ENCODE measurements at places on chromosomes 13 and 19.

DNA sequence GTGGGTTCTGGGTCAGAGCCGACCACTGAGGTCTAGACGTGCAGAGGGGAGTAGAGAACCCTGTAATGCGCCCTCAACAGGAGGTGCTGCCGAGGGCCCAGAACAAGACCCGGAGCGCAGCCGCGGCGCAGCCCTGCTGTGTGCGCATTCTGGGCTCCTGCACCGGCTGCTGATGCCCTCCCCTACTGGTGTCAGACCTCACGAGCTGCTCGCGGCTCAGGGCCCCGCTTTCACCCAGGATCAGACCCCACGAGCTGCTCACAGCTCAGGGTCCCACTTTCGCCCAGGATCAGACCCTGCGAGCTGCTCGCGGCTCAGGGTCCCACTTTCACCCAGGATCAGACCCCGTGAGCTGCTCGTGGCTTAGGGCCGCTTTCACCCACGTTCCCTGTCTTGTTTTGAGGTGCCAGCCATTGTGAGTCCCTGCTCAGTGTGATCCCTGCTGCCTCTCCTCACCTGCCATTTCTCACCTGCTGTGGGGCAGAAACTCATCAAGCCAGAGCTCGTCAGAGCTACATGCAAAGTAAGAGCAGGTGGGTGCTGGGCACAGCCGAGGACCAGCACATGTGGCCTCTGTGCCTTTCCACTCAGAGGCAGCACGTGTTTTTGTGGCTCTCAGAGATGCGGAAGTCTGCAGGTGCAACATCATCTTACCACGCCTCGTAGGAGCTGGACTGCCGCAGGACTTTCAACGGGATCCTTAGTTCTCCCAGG, 47.0 kb upstream of the C13orf46 start:
- DNase-seq: no peak

DNA sequence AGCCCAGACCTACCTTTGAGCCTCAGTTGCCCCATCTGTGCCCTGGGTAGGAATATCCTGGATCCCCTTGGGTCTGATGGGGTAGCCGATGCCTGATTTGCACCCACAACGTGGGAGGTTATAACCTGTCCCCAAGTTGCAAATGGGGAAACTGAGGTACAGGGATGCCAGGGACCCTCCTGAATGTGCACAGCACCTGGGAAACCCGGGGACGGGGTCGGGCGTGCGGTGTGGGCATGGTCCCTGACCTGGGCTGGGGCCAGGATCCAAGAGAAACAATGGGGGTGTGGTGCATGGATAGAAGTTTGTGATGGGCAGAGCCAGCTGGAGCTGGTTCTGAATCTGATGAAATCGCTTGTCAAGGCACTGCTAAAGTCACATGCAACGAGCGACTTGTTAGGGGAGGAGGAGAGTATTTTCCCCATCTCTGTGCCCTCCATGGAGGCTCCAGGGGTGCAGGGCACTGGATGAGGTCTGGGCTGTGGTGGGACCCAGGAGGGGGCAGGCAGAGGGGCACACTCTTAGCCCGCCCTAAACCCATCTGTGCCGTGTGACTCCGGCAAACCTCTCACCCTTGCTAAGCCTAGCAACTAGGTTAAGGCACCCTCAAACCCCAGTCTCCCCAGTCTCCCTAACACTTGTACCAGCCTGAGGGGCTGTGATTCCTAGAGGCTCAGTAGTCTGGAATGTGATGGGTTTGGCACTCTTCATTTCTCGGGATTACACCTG, 749 bp downstream of the GDF15 start:
- no peak for DNase-seq

DNA sequence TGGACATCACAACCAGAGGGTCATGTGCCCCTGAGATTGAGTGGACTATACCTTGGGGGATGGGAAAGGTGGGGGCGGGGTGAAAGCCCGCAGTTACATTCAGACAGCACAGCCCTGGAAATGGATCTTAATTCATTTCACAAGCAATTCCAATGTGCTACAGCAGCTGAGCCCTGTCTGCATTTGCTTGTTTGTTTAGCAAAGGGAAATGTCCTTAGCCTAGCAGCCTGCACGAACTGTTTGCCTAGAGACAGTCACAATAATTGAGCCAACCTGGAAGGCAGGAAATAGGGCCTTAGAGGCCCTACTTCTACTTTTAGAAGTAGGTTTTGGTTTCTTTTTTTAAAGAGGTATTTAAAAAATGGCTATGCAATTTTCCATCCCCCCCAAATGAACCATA, 177.3 kb upstream of the KL start:
- no peak for DNase-seq

GRCh38 chr19:34173193-34173956, 1.1 kb downstream of the LSM14A start:
- DNase-seq: peak; percentile 6

GRCh38 chr13:20077086-20077485, 83.8 kb downstream of the GJA3 start:
- no peak for DNase-seq

DNA sequence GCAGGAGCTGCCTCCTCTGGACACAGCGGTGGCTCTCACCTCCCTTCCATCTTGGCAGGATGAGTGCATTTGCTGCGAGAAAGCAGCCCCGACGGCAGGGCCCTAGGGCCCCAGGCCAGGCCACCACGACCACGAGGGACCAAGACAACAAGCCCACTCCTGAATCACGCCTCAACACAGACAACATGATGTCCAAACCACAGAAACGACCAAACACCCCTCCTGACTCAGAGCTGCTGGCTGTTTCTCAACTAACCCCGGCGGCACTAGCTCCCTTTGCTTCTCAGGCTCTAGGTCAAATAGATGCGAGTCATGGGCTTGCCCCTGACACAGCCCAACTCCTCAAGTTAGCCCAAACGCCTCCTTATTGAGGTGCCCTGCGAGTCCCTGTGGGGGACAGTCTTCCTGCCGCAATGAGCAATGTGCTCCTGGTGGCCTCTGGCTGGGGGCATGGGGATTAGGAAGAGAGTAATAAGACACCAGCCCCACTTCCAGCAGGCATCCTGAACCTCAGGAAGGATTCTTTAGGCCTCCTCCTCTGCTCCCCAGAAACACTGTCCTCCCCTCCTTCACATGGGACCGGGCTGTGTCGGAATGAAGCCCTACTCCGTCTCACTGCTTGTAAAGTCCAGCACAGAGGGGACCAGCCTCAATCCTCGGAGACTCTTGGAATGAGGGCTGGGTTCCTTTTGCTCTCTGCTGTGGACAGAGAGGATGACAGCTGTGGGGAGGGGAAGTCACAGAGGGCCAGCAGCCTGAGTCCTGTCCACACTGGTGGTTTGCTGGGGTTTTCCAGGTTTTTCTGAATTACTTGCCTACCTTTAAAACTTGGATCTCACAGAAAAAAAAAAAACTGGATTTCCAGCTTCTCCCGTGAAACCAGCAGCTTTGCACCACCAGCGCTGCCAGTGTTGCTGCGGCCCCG, 6.9 kb upstream of the ATF5 start:
- no peak for DNase-seq

DNA sequence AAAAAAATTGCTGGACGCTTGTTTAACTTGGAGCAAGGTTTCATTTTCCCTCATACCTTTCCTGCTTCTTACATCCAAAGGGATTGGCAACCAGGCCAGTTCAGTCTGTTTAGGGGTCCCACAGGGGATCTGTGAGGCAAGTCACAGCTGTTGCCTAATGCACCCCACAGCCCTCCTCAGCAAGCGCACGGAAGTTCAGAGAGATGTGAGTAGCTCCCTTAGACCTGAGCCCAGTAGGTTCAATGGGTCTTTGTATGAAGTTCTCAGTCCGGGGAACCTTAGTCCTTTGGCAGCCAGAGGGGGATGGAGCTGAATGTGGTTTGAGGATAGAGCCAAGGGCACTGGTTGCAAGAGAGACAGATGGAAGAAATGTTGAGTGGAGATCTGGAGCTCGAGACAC, 13.0 kb downstream of the SAMD4B start:
- no peak for DNase-seq

DNA sequence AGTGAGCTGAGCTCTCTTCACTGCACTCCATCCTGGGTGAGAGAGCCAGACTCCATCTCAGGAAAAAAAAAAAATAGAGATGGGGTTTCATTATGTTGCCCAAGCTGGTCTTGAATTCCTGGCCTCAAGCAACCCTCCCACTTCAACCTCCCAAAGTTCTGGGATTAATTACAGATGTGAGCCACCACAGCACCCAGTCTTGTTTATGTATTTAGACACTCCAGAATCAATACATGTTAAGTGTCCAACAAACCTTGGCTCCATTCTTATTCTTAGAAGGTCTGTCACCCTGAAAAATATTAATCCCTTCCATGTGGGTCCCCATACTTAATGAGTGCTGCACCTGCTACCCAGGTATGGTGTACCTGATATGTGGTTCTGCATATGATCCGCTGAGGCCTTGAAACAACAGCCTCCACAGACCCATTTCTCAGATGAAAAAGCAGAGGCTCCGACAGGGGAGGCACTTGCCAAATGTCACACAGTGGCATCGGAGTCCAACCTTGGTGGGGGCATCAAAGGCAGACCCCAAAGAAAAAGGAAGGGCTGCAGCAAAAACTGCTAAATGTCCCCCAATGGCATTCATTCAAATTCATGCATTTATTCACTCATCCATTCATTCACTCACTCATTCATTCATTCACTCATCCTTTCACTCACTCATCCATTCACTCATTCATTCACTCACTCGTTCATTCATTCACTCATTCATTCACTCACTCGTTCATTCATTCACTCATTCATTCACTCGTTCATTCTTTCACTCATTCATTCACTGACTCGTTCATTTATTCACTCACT, 16.7 kb downstream of the TICAM1 start:
- no peak for DNase-seq

DNA sequence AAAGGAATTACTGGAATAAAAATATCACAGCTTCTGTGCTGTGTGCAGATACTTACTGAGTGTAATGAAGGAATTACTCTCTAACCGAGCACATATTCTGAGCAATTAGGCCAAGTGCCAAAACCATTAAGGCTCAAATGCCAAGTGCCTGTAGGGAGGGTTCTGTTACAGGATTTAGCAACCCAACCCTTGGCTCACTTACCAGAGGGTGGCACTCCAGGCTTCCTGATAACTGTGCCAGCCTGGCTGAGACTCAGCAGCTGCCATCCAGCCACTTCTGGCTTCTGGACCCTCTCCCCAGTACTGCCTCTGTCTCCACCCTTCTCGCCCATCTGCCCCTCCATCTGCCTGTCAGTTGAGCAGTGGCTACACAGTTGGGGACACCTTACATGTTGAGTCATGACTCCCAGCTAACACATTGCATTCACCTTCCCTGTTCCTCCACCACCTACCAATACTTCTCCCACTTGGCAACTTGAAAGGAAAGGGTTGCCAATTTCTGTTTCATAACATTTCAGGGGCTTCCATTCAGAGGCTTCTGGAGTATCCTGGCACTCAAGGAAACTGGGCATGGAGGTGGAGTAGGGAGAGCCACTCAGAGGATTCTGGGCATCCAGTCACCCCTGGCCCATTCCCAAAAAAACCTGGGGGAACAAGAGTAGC, 110.5 kb downstream of the COG6 start:
- peak; percentile 31 for DNase-seq
